ENCODE measurements at places on chromosomes 1 and 21.

- no peaks in the 10 kb centered on the region for H3K36me3 ChIP-seq
- H3K4me3 ChIP-seq, result no peak overlapping the region
- no peaks in the 10 kb centered on the region for H3K27me3 ChIP-seq
- DNase-seq, result no peak
- peaks cover 5% of the 10 kb centered on the region for H3K4me1 ChIP-seq
Measured at GRCh38 chr1:54028306-54029251, 10.6 kb upstream of the LDLRAD1 start.

DNA sequence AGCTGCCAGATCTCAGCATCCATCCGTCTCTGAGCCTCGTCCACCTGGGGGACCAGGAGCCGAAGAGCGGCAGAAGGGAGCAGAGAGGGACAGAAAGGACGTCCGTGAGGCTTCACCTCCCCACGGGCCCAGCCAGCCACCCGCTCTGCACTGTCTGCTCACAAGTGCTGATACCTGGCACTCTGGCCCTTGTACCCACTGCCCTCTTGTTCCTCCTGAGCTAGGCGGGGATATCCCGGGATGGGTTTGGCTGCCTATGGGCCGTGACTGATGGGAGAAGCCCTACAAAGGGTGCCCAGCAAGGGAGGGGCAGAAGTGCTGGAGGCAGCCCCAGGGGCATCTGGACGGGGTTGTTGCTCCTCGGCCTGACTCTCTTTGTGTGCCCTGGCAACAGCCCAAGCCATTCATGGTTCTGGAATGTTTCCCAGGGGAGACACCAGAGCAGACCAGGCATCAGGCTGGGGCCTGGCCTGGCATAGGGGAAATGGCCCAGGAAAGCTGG, 57.6 kb downstream of the LDLRAD2 start:
- DNase-seq, result peak; percentile 84
- H3K27ac ChIP-seq, result no peak overlapping the region
- H3K36me3 ChIP-seq, result peaks cover 6% of the 10 kb centered on the region
- peaks cover 8% of the 10 kb centered on the region for H3K4me1 ChIP-seq
- H3K4me3 ChIP-seq, result no peak overlapping the region

DNA sequence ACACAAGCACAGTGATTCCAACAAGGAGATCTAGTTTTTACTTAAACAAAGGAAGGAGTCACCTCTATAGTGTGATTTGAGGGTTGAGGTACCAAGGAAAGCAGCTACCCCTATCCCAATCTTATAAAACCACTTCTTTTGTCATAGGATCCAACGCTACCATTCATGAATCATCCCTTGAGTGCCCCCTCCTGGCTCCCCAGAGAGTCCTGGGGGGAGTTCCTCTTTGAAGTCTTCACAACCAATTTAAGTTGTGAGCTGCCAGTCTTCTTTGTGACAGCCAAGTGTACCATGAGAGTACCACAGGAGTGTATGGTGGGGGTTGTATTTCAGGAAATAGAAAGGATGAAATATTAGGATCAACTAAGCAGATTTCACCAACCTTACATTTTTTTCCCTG, 39.1 kb upstream of the NHLH2 start:
- no peak for DNase-seq
- H3K4me3 ChIP-seq, result no peak overlapping the region
- peaks cover 4% of the 10 kb centered on the region for H3K4me1 ChIP-seq
- H3K36me3 ChIP-seq, result no peaks in the 10 kb centered on the region
- H3K27me3 ChIP-seq, result no peaks in the 10 kb centered on the region

DNA sequence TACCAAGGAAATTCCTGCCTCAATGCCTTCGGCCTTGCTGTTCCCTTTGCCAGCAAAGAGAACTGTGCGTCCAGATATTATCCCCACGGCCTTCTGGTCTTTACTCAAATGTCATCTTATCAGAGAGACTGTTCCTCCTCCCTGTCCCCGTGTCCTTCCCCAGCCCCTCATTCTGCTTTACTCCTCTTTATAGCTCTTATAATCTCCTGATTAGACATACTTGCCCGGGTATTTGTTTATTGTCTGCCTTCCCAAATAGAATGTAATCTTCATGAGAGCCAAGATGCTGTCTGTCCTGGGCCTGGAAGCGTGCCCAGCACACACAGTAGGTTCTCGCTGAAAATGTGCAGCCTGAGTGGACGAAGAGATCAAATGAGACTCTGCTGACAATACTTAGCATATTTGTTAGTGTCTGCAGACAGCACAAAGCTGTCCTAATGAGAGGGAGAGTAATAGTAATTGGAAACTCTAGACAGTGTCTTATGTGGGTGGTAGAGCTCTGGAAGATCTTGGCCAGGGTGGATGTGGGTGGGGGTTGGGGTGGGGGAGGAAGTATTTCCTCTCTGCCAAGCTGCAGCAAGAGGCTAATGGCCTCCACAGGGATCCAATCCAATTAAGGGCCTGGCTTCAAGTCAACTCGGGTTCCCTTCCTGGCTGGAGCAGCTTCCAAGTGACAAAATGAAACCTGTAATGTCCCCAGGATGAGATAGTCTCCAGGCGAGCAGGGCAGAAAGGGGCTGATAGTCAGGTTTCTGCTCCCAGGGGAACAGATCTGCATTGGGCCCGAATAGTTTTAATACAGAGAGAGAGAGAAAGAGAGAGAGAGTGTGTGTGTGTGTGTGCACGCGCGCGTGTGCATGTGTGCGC, 9.5 kb upstream of the CLIC4 start:
- no peaks in the 10 kb centered on the region for H3K27me3 ChIP-seq
- H3K27ac ChIP-seq, result peak overlapping the region; percentile 41
- peaks cover 3% of the 10 kb centered on the region for H3K4me1 ChIP-seq
- DNase-seq, result peak; percentile 26
- H3K4me3 ChIP-seq, result no peak overlapping the region
